Kasumi-1 (cell line): ENCODE measurements at places on chromosomes 2 and 18.

DNA sequence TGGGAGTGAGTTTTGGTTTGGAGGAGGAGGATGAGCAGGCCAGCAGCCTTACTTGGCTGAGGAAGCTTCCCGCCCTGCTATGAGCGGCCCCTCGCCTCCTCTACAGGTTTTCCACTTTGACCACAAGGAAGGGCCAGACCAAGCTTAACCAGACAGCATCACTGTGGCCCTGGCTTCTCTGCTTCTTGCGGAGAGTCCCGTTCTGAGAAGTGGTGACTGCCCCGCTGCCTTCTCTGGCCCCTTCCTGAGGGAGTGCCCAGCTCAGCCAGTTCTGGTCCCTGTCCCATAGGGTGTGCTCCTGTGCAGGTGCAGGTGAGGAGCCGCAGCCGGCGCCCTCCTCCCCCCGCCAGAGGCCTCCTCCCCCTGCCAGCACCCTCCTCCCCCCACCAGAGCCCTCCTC, 101.0 kb downstream of the FAM210A start:
- no peak for DNase-seq

DNA sequence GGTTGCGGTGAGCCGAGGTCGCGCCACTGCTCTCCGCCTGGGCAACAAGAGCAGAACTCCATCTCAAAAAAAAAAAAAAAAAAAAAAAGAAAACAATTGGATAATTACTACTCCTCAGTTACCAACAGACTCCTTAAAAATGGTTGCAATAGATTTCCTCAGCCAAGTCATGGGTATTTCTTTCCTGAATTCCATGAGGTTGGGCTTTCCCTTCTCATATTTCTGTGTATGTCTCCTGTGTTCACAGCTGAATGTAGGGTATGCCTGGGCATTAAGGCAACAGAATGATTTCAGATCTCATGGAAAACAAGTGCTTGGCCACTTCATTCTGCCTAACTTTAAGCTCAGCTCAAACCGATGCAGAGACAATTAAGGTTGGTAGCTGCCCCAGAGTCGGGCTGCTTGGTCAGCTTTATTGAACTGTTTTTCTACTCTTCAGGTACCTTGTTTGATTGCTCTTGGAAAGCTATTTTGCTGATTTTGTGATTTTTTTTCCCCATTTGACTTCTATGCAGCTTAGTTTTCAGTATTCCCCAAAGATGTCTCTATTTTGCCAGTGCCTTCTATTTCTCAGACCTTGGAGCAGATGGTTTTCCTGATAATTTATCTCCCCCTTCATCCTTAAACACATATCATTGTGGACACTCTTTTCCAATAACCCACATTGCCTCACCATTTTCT, 24.8 kb downstream of the KIF5C start:
- no peak for DNase-seq

DNA sequence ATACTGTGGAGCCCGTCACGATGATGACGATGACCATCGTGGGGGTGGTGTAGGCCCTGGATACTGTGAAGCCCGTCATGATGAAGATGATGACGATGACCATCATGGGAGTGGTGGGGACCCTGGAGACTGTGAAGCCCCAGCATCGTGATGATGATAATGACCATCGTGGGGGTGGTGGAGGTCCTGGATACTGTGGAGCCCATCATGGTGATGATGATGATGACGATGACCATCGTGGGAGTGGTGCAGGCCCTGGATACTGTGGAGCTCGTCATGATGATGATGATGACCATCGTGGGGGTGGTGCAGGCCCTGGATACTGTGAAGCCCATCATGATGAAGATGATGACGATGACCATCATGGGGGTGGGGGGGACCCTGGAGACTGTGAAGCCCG, 81.0 kb upstream of the SALL3 start:
- no peak for DNase-seq

DNA sequence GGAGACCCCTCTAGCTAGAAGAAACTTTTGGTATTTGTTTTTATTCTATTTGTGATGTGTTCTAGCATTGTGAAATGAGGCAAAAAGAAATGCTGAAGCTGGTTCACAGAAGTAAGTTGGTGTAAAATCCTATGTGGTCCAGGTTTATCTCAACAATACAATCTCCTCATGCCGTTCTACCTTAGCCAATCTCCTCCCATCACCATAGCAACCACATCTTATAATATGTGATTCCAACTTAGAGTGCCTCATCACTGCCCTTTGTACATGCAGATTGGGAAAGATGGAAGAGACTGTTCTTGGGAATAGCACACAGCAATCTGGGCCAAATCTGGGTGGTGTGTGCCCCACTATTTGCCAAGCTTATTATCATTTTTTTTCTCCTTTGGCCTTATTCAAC, 30.3 kb downstream of the DPP10 start:
- DNase-seq, result no peak

GRCh38 chr2:202426751-202427150, 50.6 kb downstream of the BMPR2 start:
- DNase-seq, result peak; percentile 27

DNA sequence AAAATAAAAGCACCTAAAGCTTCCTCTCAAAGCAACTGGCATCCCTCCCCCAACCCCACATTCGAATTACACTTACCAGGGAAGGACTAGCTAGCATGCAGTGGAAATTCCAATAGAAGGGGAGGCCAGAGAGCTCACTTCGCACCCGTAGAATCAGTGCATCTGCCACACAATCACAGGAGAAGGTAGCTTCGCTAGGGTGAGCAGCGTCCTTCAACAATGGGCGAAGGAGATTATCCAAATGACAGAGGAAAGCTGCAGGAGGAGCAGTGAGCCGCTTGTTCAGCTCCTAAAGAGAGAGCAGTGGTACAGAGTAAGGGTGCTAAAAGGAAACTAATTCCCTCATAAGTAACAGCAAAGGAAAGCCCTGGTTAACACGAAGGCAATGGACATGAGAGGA, 3.2 kb downstream of the NHEJ1 start:
- no peak for DNase-seq

- no peak for DNase-seq
Observed at GRCh38 chr18:77470569-77471413, 221.1 kb downstream of the GALR1 start.

GRCh38 chr18:36580266-36580665, 248.5 kb downstream of the TPGS2 start:
- no peak for DNase-seq

GRCh38 chr2:26330604-26331003, 15.3 kb upstream of the SELENOI start:
- DNase-seq, result no peak
